A375 (cell line): ENCODE measurements at places on chromosomes 7 and 10. TPM values are rescaled to one million over a fixed set of nuclear protein-coding genes. Genes with fewer than 3 reads are reported as not detected.

The MLXIPL gene
- total RNA-seq = 0.05 and 0.26 TPM in 2 replicates

The SMO gene
- 14.0 and 15.6 TPM in 2 replicates for total RNA-seq

The CYP26C1 gene
- 0.04 and 0.27 TPM in 2 replicates for total RNA-seq

The INMT gene
- 0.11 and 0.42 TPM in 2 replicates for total RNA-seq

The JCAD gene
- under 0.01 and 0.15 TPM in 2 replicates for total RNA-seq

The ALKBH4 gene
- total RNA-seq = 18.6 and 22.4 TPM in 2 replicates

The CLRN3 gene
- total RNA-seq = not detected in 2 replicates

The LGI1 gene
- not detected in 2 replicates for total RNA-seq

The RPEL1 gene
- not detected in 2 replicates for total RNA-seq

The SEM1 gene
- total RNA-seq = 342 and 362 TPM in 2 replicates

The ASL gene
- total RNA-seq = 36.3 and 43.8 TPM in 2 replicates

The SDK1 gene
- 3.5 and 5.0 TPM in 2 replicates for total RNA-seq

The SPDYE6 gene
- not detected in 2 replicates for total RNA-seq

The INA gene
- not detected in 2 replicates for total RNA-seq

The CCDC172 gene
- total RNA-seq = not detected in 2 replicates

The GNGT1 gene
- not detected in 2 replicates for total RNA-seq

The KCNH2 gene
- total RNA-seq = not detected in 2 replicates

The ZNF786 gene
- total RNA-seq = 3.7 and 5.4 TPM in 2 replicates

The XRCC2 gene
- total RNA-seq = 12.2 and 13.6 TPM in 2 replicates

The CHAT gene
- total RNA-seq = not detected in 2 replicates

The SFXN2 gene
- 7.7 and 13.6 TPM in 2 replicates for total RNA-seq

The TCAF2 gene
- total RNA-seq = 4.1 and 4.4 TPM in 2 replicates

The GNAI1 gene
- 11.2 and 18.0 TPM in 2 replicates for total RNA-seq

The PPP1R3A gene
- total RNA-seq = not detected in 2 replicates

The DNAJC12 gene
- total RNA-seq = 6.4 and 9.7 TPM in 2 replicates

The GARIN1A gene
- total RNA-seq = 0.87 and 1.1 TPM in 2 replicates

The ETV1 gene
- total RNA-seq = 17.8 and 18.7 TPM in 2 replicates

The DAGLB gene
- total RNA-seq = 24.5 and 31.8 TPM in 2 replicates

The DKK1 gene
- 32.0 and 35.2 TPM in 2 replicates for total RNA-seq

The ELMO1 gene
- total RNA-seq = 27.4 and 31.5 TPM in 2 replicates

The OR13A1 gene
- not detected in 2 replicates for total RNA-seq

The CYP2C18 gene
- total RNA-seq = 0.23 TPM in 1 of 2 replicates, not detected in the other

The FAM180A gene
- not detected in 2 replicates for total RNA-seq

The FAM25G gene
- not detected in 2 replicates for total RNA-seq

The FAM25A gene
- not detected in 2 replicates for total RNA-seq

The SFRP4 gene
- not detected in 2 replicates for total RNA-seq

The SPDYE2B gene
- total RNA-seq = not detected in 2 replicates

The TAF3 gene
- 2.2 and 2.7 TPM in 2 replicates for total RNA-seq

The TRIM50 gene
- total RNA-seq = not detected in 2 replicates

The GIMAP7 gene
- not detected in 2 replicates for total RNA-seq

The C10orf62 gene
- total RNA-seq = 0.15 and 0.56 TPM in 2 replicates
